ENCODE measurements at places on chromosomes 5 and 9.

- no peak for DNase-seq
These were observed 69.1 kb upstream of the MAN2A1 start for GRCh38 chr5:109620651-109621050.

DNA sequence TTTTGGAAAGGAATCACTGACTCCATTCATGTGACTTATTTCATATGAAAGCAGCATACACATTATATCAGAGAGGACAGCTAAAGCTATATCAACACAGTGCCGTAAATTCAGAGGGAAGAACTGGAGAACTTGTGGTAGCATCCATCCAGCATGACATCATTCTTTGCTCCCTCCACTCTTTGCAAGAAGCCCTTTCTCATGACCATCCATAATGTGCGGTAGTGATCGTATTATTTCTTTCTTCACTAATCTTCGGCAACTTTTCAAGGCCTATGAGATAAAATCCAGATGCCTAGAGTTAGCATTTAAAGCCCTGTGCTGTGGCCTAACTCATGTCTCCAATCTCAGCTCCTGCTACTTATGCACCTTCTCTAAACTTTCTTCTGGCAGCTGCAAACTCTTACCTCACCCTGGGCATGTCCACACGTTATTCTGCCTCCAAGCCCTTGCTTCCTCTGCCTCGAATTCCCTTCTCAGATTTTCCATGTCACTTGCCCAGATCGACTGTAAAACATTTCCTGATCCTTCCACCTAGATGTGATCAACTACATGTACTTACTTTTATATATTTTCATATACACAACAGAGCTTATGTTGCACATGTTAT, 307.3 kb upstream of the SGCD start:
- no peak for DNase-seq

DNA sequence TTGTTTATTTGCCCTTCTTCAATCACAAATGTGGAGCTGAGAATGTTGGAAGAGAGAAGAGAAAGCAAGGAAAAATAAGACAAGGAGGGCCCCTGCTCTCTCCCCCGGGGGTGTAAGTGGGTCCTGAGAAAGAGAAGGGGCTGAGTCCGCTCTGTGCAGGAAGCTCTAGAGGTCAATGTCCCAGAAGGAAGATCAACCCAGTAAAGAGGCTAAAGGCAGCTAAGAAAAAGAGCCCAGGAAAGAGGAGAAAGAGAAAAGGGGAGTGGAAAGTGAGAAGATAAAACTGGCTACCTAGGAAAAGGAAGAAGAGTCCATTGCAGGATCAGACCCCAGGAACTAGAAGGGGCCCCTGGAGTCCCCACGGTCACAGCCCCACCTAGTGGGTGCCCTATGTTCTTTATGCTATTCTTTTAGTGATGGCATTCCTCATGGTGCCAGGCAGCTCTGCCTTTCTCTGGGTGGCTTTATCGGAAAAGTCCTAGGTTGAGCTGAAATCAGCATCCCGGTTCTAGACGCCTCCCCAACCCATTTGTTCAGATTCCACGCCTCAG, 583.4 kb downstream of the ACTL7B start:
- no peak for DNase-seq

DNA sequence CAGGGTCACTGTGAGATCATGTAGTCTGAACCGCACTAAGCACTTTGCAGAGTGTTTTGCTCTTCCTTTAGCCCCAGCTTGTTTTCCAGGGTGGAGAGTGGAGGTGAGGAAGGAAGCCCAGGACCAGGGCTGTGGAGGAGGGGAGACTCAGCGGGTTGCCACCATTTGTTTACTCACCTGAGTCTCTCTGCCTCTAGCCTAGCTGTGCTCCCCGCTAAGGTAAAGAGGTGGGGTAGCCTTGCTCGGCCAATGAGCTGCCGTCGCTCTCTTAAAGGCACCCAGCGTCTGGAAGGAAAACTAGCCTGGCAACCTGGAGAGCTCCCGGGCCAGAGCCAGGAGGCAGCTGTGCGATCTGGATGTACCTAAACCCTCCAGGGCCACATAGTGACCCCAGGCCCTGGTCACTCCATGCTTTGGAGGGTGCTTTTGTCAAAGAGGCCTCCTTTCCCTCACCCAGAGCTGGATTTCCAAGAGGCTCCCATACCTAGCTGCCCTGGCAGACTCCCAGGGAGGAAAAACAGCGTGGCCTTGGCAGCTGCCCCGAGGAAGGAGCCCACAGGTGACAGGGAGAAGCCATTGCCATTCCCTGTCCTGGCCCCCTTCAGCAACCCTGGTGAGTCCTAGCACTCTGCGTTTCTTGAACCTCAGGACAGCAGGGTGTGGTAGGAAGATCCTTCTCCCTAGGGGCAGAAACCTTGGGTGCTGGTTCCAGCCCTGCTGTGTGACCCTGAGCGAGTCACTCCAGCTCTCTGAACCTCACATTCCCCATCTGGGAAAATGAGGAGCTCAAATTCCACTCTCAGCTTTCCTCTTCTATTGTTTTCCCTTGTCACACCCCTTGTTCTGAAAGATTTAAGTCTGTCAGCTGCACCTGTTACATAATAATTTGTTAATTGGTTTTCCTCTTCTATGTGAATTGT, 42.4 kb upstream of the LARP1 start:
- no peak for DNase-seq

GRCh38 chr5:172086194-172086975, 79.9 kb upstream of the FBXW11 start:
- DNase-seq = no peak

- no peak for DNase-seq
These were observed 38.7 kb downstream of the APC start for GRCh38 chr5:112776301-112776856.

DNA sequence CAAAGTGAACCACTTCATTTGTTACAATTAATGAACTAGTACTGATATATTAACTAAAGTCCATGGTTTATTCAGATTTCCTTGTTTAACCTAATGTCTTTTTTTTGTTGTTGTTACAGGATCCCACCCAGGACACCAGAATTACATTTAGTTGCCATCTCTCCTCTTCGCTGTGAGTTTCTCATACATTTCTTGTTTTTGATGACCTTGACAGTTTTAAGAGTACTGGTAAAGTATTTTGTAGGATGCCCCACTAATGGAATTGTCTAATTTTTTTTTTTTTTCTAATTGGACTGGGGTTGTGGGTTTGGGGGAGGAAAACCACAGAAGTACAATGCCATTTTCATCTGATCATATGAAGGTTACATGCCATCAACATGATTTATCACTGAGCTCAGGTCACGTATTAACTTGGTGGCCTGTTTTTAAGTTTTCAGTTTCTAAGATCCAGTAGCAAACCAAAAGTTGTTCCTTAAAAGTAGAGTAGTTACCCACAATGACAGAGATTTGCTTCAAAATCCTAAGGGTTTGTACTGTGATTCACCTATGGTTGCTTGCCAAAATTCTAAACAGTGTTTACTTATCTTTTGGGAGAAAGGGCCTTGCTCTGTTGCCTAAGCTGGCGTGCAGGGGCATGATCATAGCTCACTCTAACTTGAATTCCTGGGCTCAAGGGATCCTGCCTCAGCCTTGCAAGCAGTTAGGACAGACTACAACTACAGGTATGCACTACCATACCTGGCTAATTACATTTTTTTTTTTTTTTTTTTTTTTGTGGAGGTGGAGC, 4.5 kb upstream of the OTULIN start:
- DNase-seq = no peak

GRCh38 chr9:129414377-129414992, 206.4 kb downstream of the C9orf50 start:
- peak; percentile 84 for DNase-seq

DNA sequence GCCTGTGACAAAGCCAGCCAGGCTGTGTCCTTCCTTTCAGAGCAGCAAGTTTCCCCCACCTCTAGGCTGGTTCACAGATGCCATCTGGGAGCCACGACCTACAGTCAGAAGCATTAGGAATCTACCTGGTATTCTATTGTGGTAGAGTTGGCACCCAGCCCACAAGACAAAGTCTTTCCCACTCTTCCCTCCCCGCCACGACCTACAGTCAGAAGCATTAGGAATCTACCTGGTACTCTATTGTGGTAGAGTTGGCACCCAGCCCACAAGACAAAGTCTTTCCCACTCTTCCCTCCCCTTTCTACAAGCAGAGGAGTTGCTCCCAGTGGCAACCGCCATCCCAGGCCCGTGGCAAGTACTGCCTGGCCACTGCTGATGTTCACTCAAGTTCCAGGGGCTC, 157.8 kb upstream of the TNC start:
- no peak for DNase-seq

GRCh38 chr5:88675708-88676636, 207.0 kb downstream of the MEF2C start:
- no peak for DNase-seq

DNA sequence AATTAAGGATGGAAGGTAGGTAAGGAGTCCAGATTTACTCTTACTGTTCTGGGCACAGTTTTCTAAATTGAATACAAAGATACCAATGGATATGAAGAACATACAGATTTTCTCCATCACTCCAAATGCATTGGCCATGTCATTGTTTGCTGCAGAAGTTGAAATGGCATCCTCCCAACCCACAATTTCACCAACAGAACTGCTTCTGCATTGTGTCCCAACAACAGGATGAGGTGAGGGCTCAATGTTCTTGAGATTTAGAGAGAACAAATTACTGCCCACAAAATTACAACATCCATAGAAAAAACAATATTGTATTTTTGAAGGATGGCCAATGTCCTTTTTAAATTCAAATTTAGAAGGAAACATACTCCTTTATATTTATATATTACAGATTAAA, 88.9 kb downstream of the NUDT12 start:
- DNase-seq = no peak

GRCh38 chr5:80119372-80119771, 84.2 kb downstream of the THBS4 start:
- no peak for DNase-seq

DNA sequence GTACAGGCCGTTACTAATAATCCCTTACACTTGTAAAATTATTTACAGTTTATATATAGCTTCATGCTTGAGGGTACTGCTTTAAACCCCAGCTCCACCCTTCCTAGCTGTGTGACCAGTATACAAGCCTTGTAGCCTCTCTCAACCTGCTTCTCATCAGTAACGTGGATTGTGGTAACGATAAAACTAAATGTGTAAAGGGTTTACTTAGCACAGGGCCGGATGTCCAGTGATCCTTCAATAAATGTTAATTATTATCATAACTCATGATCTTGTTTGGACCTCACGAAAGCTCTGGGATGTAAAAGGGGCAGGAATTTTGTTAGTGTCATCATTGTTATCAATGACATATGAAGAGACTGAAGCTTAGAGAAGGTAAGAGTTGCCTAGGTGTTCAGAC, 7.5 kb upstream of the ARSI start:
- DNase-seq = no peak

DNA sequence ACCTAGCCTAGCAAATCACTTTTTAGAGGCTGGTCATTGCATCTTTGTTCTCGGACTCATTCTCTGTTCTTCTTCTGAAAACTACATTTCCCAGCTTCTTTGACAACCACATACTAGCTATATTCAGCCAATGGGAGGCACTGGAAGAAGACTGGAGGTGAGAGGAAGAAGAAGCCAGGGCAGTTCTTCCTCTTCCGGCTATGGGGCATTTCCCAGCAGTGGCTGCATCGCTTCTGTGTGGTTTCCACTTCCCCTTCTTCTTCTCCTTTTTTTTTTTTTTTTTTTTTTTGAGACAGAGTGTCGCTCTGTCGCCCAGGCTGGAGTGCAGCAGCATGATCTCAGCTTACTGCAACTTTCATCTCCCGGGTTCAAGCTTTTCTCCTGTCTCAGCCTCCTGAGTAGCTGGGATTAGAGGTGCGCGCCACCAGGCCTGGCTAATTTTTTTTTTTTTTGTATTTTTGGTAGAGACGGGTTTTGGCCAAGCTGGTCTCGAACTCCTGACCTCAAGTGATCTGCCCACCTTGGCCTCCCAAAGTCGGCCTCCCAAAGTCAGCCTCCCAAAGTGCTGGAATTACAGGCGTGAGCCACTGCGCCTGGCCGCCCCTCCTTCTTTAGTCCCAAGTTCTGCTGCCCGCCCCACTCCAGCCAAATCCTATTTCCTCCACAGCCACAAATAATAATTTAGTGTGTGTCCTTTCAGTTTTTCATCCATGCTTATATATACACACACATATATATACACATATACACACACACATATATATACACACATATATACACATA, 6.9 kb upstream of the UBAP1 start:
- DNase-seq = peak; percentile 63

DNA sequence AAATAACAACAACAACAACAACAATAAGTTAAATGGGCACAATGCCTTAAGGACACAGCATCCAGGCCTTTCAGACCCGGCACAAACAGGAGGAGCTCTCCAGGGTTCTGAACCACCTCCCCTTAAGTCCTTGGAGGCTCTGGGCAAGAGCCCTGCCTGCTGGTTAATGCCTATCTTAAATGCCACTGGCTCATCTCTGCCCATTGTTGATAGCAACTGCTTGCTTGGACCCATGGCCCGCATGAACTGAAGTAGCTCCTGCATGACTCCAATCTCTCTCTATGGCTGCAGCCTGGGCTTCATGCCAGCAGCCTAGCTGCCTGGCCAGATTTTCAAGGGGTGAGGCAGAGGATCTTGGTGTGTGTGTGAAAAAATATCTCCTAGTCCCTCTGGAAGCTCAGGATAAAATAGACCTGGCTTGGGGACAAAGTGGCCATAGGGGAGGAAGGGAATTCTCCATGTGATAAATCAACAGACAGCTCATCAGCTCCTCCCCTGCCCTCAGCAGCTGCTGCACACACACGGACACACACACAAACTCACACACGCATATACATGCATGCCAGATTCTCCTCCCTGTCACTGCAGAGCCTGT, 27.4 kb downstream of the FAM219A start:
- peak; percentile 8 for DNase-seq

DNA sequence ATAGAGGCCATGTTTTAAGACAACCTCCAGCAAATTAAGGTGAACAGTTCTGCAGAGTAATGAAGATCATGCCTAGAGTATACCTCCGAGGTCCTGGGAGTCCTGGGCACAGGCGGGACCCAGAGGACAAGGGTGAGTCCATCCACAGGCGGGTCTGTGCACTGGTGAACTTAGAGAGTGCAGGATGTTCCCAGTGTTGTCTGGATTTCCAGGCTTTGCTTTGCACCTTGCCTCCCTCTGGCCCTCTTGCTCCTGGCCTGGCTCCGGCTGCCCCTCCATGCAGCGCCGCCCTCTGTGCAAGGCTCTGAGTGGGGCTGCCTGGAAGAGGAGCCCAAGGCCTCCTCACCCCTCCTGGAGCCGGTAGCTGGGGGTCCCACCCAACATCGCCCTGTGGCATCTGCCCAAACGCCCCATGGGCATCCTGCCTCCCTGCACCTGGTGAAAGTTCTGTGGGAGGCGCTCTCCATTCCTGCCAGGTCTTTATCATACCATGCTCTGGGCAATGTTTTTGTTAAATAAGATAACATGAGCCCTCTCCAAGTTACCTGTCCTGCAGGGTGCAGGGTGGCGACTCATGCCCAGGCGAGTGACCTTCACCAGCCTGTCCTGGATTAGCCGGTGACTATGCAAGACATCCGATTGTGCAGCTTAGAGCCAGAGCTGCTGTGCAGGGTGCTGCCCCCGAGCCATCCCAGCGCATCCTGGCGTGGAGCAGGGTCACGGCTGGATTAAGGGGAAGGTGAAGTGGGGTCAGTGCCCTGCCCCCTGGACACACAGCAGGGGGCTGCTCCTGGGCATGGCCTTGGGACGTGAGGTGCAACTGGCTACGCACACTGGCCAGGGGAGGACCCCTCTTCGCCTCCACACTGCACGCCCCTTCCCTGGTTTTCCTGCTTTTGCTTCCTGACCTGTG, 41.3 kb upstream of the LPCAT1 start:
- DNase-seq = no peak

- no peak for DNase-seq
These were observed 17.3 kb downstream of the LMAN2 start for GRCh38 chr5:177334155-177334551.

- no peak for DNase-seq
These were observed 43.1 kb downstream of the LHX2 start for GRCh38 chr9:124054582-124055227.
